ENCODE measurements at places on chromosomes 4 and X. TPM values are rescaled to one million over a fixed set of nuclear protein-coding genes. Genes with fewer than 3 reads are reported as not detected.

The MAGEC2 gene
- not detected for total RNA-seq

DNA sequence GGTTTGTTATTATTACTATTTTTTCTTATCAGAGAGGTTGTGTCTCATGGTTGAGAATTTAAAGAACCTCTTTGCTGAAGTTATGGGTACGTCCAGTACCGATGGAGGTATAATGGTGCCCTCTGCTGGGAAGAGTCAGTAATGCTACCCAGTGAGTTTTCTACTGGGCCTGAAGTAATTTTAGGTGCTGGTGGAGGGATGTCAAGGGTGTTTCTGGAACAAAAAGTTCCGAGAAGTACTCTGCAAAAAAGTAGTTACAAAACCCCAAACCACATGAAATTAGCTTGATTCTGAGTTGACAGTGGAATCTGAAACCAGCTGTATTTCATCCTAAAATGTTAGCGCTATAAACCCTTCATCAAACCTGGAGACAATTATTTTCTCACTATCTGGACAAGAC lies 102.5 kb upstream of the MID1 start:
- H3K4me1 ChIP-seq = no peaks in the 10 kb centered on the region
- no peaks in the 10 kb centered on the region for H3K36me3 ChIP-seq
- DNase-seq = peak; percentile 28
- H3K4me3 ChIP-seq = no peak overlapping the region

DNA sequence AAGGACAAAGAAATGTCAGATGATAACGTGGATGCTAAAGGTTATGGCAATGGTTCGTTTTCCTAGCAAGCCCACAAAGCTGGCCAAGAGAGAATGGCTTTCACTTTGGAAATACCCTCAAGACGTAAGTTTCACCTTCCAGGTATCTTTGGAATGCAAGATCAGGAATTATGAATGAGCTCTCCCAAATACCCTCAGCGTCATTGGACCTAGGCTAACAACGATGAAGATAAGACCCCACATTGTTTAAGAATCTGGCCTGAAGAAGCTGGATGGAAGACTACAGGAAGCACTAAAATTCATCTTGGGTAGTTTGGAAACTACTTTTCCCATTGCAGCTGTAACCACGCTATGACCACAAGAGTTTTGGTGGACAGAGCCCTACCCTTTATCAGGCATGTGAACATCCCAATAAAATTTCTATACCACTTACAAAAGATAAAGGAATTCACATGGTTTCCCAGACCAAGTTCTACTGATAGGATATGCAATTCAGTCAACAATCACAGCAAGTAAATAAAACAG lies 111.9 kb downstream of the KDR start:
- no peaks in the 10 kb centered on the region for H3K4me1 ChIP-seq
- no peak overlapping the region for H3K27ac ChIP-seq
- DNase-seq = no peak

DNA sequence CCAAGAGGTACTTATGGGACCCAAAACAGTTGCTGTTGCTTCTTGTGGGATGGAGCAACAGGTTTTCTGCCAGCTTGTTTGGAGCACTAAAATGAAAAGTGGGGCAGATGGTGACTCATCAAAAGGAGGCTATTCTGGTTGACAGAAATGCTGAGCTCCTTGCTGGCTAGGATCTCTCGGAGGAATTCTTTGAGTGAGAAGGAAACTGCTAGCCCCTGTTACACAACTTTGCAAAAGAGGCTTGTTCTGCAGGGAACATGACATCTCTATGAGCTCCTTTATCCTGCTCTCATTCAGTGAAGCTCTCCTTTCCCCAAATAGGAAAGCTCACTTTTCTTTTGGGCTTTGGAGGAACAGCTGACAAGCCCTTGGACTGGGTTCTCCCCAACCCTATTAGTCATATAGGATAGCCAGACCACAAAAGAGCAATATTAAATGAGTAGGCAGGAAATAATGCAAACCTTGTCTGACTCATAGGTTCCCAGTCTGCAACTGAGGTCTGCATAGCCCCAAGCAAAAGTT lies 108.3 kb downstream of the CDS1 start:
- DNase-seq = no peak
- no peak overlapping the region for H3K4me3 ChIP-seq
- H3K4me1 ChIP-seq = no peaks in the 10 kb centered on the region
- no peaks in the 10 kb centered on the region for H3K27me3 ChIP-seq

GRCh38 chr4:108213308-108213707 lies 44.6 kb upstream of the LEF1 start:
- H3K4me3 ChIP-seq = no peak overlapping the region
- no peaks in the 10 kb centered on the region for H3K36me3 ChIP-seq
- DNase-seq = no peak
- no peaks in the 10 kb centered on the region for H3K27me3 ChIP-seq
- H3K27ac ChIP-seq = no peak overlapping the region

GRCh38 chr4:145003675-145004074 lies 94.3 kb downstream of the ANAPC10 start:
- no peaks in the 10 kb centered on the region for H3K36me3 ChIP-seq
- no peak for DNase-seq
- H3K4me3 ChIP-seq = no peak overlapping the region
- no peaks in the 10 kb centered on the region for H3K27me3 ChIP-seq
- no peak overlapping the region for H3K27ac ChIP-seq
- no peaks in the 10 kb centered on the region for H3K4me1 ChIP-seq

GRCh38 chr4:125072269-125072668 lies 242.5 kb upstream of the FAT4 start:
- no peak for DNase-seq
- no peaks in the 10 kb centered on the region for H3K27me3 ChIP-seq
- no peaks in the 10 kb centered on the region for H3K36me3 ChIP-seq
- no peak overlapping the region for H3K4me3 ChIP-seq

GRCh38 chr4:99886146-99886545 lies 8.1 kb downstream of the LAMTOR3 start:
- H3K4me1 ChIP-seq = no peaks in the 10 kb centered on the region
- H3K27me3 ChIP-seq = no peaks in the 10 kb centered on the region
- H3K4me3 ChIP-seq = no peak overlapping the region
- peaks cover 5% of the 10 kb centered on the region for H3K36me3 ChIP-seq
- DNase-seq = no peak

GRCh38 chr4:150152766-150153165 lies 74.5 kb downstream of the DCLK2 start:
- peaks cover 3% of the 10 kb centered on the region for H3K36me3 ChIP-seq
- peaks cover 33% of the 10 kb centered on the region for H3K4me1 ChIP-seq
- peak overlapping the region; percentile 67 for H3K27ac ChIP-seq
- no peak overlapping the region for H3K4me3 ChIP-seq
- DNase-seq = no peak
